ENCODE measurements at places on chromosomes 7 and 10. TPM values are rescaled to one million over a fixed set of nuclear protein-coding genes. Genes with fewer than 3 reads are reported as not detected.

- no peak for DNase-seq
Measured at GRCh38 chr10:47055386-47056246, 144.4 kb downstream of the PTPN20 start.

DNA sequence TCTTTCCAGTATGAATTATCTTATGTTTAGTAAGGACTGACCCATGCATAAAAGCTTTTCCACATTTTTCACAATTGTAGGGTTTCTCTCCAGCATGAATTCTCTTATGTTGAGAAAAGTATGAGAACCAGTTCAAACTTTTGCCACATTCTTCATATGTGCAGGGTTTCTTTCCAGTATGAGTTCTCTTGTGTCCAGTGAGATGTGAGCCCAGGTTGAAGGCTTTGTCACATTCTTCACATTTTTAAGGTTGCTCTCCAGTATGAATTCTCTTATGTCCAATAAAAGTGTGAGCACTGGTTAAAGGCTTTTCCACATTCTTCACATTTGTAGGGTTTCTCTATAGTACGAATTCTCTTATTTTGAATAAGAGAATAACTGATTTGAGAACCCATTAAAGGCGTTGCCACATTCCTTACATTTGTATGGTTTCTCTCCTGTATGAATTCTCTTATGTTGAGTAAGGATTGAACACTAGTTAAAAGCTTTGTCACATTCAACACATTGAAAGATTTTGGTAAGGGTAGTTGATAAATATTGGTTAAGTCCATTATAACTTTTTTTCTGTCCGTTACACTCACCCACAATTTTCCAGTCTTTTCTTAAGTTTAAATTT lies 911.0 kb upstream of the ZNF722 start:
- no peak for DNase-seq

Gene TMEM120A
- 18.7 TPM for total RNA-seq

DNA sequence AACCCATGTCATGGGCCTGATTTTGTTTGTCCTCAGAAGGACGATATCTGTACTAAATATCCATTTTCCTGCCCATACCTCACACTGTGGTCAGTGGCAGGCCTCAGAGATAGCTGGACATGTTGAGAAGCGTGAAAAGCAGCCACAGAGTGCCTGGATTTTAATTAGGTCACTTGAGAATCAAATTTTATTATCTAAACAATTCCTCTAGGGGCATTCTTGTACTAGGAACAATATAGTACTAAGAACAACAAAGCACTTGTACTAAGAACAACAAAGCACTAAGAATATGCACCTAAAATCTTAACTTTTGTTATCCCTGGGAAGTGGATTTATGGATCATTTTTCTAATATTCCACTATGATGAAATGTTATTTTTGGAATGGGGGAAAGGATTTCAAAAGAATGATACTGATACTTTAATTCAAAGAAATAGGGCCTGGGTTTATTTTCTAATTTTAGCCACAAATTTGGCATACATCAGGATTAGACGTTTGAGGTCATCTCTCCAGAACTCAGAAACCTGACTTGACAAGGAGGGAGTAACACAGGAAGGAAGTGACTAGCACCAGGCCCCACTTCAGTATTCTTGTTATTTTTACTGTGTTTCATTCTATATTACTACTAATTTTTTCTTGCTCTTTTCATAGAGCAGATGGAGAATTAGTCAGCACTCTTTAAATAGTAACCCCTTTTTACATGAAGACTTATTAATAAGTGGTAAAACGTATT lies 112.2 kb downstream of the EXOC4 start:
- no peak for DNase-seq

DNA sequence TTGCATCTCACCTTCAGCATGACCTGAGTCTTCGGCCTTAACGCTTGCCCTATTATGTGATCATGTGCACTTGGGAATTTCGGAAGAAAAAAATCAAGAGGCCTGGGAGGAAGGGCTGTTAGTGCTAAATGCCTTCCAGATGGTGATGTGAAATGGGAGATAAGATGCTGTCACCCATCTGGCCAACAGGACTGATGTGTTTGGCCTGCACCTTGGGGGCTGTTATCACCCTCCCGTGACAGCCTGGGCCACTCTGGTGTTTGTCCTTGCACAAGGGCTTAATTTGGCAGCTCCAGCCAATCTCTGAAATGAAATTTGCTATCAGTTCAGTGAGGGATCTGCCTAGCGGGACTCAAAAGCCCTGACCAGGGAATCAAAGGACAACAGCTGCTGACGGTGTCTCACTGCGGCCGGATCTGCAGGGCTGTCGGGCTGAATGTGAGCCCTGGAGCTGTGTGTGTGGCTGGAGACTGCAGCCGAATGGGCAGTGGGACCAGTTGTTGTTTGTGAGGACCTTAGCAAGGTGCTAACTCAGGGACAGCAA lies 131.4 kb upstream of the BTBD16 start:
- no peak for DNase-seq

- no peak for DNase-seq
Measured at GRCh38 chr7:141949021-141949420, 2.2 kb upstream of the CLEC5A start.
